ENCODE measurements at places on chromosomes 16 and 17. TPM values are rescaled to one million over a fixed set of nuclear protein-coding genes. Genes with fewer than 3 reads are reported as not detected.
A peak's percentile ranks its signal among the peaks of the same experiment; 100 is the strongest.

DNA sequence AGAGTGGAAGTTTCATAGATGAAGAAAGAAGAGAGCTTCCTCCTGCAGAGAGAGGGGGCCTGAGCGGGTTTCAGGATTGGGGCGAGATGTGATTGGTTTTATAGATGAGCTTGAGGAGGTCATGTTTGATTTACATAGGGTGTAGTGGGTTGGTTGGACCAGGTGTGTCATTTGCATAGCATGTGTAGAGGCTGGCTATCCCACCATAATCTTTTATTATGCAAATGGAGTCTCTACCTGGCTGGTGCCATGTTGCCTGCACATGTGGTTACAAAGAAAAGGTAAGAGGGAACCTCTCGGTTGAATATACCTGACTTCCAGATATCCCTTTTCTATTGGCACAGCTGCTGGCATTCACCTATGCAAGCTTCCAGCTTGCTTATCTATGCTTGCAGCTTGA is 228.1 kb downstream of the BCAS3 start:
- no peaks in the 10 kb centered on the region for H3K4me1 ChIP-seq
- no peak overlapping the region for H3K4me3 ChIP-seq
- DNase-seq, result no peak

KRTAP4-1 gene
- total RNA-seq, result not detected

GRCh38 chr17:70767102-70767701 is 597.9 kb downstream of the KCNJ2 start:
- no peaks in the 10 kb centered on the region for H3K36me3 ChIP-seq
- DNase-seq, result no peak
- no peaks in the 10 kb centered on the region for H3K4me1 ChIP-seq

- H3K27ac ChIP-seq, result no peak overlapping the region
- no peaks in the 10 kb centered on the region for H3K27me3 ChIP-seq
- peaks cover 43% of the 10 kb centered on the region for H3K36me3 ChIP-seq
- DNase-seq, result no peak
Observed at GRCh38 chr17:44749076-44749979, 9.5 kb upstream of the ADAM11 start.

KRTAP9-4 gene
- not detected for total RNA-seq

DNA sequence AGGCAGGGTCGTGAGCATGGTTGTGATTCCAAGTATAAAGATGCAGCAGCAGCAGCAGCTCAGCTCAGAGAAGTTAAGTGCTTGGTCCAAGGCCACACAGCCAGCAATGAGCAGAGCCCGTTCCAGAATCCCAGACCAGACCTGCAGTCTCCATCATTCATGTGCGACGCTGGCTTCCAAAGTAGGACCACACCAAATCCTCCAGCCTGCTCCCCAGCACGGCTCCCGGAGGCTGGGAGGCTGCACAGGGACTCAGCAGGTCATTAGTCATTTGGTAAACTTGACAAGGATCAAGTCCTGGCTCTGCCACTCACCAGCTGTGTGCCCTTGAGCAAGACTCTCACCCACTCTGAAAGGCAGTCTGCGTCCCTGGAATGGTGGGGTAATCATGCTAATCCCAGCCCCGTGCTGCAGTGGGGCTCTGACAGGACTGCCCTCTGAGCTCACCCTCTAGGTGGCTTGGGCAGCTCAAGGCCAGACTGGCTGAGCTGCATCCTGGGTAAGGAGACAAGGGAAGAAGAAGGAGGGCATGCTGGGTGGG is 95.1 kb upstream of the TMEM132E start:
- H3K36me3 ChIP-seq, result no peaks in the 10 kb centered on the region

GRCh38 chr17:15440347-15440746 is 27.1 kb downstream of the CDRT4 start:
- no peak overlapping the region for H3K4me3 ChIP-seq
- no peak for DNase-seq
- no peaks in the 10 kb centered on the region for H3K36me3 ChIP-seq
- no peak overlapping the region for H3K27ac ChIP-seq

DNA sequence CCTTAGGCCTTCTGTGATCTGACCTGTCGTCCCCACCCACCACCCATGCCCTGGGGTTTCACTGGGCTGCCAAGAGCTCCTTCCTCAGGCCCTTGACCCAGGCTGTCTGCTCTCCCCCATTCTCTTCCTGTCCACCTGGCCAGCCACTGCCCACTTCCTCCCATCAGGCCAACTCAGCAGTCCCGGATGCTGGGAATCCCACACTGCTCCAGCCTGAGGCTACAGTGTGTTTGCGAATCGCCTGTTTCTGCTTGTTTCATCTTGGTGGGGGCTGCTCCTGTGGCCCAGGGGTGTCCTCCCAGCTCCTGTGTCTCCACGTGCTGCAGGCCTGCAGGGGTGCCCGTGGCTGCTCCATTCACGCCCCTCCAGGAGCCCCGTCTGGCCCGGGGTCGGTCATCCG is 839 bp upstream of the METRN start:
- peaks cover 74% of the 10 kb centered on the region for H3K27me3 ChIP-seq
- H3K27ac ChIP-seq, result no peak overlapping the region
- H3K36me3 ChIP-seq, result no peaks in the 10 kb centered on the region

GLOD4 gene
- total RNA-seq, result 37.4 TPM

DNA sequence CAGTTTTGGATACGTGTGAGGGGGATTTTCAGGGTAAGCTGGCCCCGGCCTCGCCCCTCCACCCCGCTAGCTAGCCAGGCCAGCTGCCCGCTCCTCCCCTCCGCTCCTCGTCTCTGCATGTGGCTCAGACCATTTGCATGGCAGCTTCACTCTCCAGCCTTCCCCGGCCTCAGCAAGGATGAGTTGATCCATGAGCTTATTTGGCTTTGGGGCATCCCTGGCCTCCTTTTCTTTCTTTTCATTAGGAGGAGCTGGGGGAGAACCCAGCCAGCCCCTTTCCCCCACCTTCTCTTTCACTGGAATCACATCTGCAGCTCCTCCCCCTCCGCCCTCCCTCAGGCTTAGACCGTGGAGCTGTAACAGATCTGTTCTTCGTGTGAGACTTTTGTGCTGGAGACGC is 30.7 kb downstream of the ELAC2 start:
- no peak for DNase-seq
- peaks cover 38% of the 10 kb centered on the region for H3K4me1 ChIP-seq
- H3K36me3 ChIP-seq, result peaks cover 11% of the 10 kb centered on the region
- H3K27me3 ChIP-seq, result no peaks in the 10 kb centered on the region
- H3K4me3 ChIP-seq, result no peak overlapping the region
- no peak overlapping the region for H3K27ac ChIP-seq

DNA sequence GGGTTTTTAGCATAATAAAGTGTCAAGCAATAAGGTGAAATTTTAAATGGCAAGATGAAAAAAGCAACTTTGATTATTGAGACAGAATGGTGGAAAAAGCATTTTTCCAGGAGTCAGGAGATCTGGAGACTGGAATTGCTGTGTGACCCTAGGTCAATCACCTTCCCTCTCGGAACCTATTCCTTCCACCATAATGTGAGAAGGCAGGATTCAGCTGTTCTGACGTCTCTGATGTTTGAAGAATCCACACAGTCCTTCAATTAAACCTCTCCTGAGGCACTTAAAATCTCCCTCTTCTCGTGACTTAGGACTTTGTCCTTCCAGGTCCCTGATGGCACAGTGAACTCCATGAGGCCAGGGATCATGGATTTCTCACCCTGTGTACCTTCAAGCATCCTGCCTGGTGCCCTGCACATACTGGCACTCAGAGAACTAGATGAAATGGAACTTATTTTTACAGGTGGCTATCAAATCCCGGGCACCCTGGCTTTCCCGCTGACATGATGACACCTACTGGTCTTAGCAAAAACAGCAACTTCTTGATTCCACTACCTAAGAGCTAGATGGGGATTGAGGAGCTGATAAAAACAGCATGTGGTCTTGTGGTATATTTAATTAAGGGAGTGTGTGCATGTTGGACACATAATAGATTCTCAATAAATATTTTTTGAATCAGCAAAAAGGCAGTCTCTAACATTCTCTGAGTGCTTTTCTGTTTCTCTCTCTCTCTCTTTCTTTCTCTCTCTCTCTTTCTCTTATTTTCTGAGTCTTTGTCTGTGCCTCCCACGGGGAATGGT is 2.3 kb upstream of the CCDC182 start:
- H3K4me1 ChIP-seq, result no peaks in the 10 kb centered on the region
- H3K4me3 ChIP-seq, result no peak overlapping the region
- no peak for DNase-seq
- no peak overlapping the region for H3K27ac ChIP-seq

- DNase-seq, result no peak
- H3K4me3 ChIP-seq, result peak overlapping the region; percentile 54
- peaks cover 78% of the 10 kb centered on the region for H3K4me1 ChIP-seq
- H3K36me3 ChIP-seq, result no peaks in the 10 kb centered on the region
- H3K27me3 ChIP-seq, result no peaks in the 10 kb centered on the region
Observed at GRCh38 chr16:88770461-88771293, 14.3 kb downstream of the PIEZO1 start.

GRCh38 chr17:44218344-44219107 is 949 bp downstream of the UBTF start:
- DNase-seq, result peak; percentile 27
- peaks cover 42% of the 10 kb centered on the region for H3K36me3 ChIP-seq
- H3K4me3 ChIP-seq, result peak overlapping the region; percentile 99
- H3K4me1 ChIP-seq, result peaks cover 28% of the 10 kb centered on the region
- H3K27me3 ChIP-seq, result no peaks in the 10 kb centered on the region

TBC1D3E gene
- not detected for total RNA-seq

- peaks cover 43% of the 10 kb centered on the region for H3K4me1 ChIP-seq
- H3K27me3 ChIP-seq, result no peaks in the 10 kb centered on the region
- DNase-seq, result no peak
- no peak overlapping the region for H3K4me3 ChIP-seq
- H3K27ac ChIP-seq, result no peak overlapping the region
Observed at GRCh38 chr16:83903751-83904150, 4.8 kb downstream of the MLYCD start.

GRCh38 chr16:73753931-73754330 is 542.7 kb upstream of the PSMD7 start:
- H3K4me3 ChIP-seq, result no peak overlapping the region
- no peaks in the 10 kb centered on the region for H3K4me1 ChIP-seq
- H3K36me3 ChIP-seq, result no peaks in the 10 kb centered on the region
- no peak for DNase-seq

DNA sequence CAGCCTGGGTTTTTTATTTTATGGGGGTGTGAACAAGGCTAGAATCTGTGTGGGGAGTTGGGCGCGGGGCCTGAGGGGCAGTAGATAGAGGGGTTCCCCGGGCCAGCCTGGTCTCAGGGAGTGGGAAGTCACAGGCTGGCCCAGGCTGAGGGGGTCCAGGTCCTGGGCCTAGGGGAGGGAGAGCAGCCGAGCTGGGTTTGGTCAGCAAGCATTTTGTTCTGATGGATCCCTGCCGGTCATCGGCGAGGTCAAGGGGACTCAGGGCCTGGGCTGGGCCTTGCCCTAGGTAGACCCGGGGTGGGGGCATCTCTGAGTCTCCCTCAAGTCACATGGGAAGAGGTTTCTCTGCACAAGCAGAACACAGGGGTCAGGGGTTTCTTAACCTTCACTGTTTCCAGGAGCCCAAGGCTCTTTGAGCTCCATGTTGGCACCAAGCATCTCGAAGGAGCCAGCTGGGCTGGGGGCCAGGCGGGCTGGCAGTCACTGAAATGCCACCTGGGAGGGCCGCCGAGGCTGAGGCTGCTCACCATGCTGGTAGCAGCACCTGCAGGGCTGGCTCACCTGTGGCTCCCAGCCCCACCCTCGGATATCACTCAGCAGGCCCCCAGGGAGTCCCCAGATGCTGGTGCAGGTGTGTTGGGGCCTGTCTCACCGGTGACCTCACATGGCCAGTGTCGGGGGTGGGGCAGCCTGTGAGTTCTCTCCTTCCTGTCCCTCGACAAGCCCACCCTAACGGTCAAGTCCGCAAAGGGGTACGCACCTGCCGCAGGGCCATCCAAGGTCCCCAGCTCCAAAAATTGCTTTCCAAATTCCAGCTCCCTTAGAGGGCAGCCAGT is 41.0 kb downstream of the SLC7A5 start:
- peak overlapping the region; percentile 85 for H3K27ac ChIP-seq
- no peak overlapping the region for H3K4me3 ChIP-seq
- H3K27me3 ChIP-seq, result no peaks in the 10 kb centered on the region
- no peak for DNase-seq
- H3K36me3 ChIP-seq, result no peaks in the 10 kb centered on the region
- H3K4me1 ChIP-seq, result peaks cover 87% of the 10 kb centered on the region

EFCAB13 gene
- total RNA-seq, result 0.91 TPM

DNA sequence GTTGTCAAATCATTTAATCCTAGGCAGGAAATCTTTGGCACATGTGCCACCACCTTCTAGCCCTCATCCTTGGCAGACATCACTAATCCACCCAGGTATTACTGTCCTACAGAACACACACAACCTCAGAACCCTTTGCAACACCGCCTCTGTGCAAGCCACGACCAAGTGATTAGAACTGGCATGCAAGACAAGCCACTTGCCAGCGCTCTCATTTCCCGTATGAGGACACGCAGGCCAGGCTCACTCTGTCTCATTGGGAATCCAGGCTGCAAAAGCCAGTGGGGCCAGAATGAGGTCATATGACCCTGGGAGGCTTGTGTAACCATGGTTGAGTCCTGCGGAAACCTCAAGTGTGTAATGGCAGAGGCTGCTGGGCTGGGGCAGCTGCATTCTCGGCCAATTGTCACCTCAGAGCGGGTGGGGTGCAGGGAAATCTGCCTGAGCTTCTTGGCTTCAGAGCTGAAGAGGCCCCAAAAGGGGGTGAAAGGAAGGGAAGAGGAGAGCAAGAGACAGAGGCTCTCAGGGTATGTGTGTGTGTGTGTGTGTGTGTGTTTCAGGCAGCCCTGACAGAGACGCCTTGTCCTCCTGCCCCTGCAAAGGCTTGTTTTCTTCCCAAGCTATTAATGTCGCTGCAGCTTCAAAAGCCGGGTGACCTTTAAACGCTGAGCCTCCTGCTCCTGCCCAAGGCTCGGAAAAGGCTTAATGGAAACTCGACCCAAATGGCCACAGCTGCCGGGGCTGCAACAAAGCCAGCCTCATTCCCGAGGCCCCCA is 43.2 kb upstream of the MRPS23 start:
- peak overlapping the region; percentile 85 for H3K27ac ChIP-seq
- H3K27me3 ChIP-seq, result no peaks in the 10 kb centered on the region
- DNase-seq, result peak; percentile 30
- peak overlapping the region; percentile 20 for H3K4me3 ChIP-seq
- H3K36me3 ChIP-seq, result no peaks in the 10 kb centered on the region

DNA sequence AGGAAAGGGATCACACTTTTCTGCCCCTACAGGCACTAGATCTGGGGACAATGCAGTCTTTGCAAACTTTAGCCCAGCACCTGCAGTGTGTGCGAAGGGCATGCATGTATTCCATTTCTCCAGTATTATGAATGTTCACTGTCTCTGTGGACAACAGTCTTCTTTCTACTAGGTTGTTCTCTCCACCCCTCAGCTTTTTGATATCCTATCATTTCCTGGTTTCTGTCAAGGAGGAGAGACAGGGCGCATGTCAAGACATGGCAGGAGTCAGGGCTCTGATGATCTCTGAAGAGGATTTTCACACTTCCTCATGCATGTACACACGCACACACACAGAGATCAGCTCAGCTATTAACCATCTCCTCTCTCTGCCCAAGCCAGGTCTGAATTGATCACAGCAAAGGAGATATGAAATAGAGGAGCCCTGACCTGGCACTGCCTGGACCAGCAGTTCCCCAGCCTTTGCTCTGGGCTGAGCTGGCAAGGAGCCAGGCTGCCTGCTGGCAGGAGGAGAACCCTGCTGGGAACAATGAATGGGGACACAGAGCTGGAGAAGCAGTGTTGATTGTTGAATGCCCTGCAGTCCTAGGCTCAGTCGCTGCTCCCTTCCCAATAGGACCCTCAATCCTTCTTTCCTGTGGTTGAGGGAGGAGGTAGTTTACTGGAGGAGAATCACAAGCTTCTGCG is 2.6 kb downstream of the GPR179 start:
- no peak overlapping the region for H3K4me3 ChIP-seq
- H3K4me1 ChIP-seq, result no peaks in the 10 kb centered on the region
- H3K36me3 ChIP-seq, result no peaks in the 10 kb centered on the region
- DNase-seq, result no peak
- H3K27ac ChIP-seq, result no peak overlapping the region

HBM gene
- total RNA-seq, result not detected

- H3K4me3 ChIP-seq, result no peak overlapping the region
- no peaks in the 10 kb centered on the region for H3K4me1 ChIP-seq
Observed at GRCh38 chr17:79252886-79253285, 178.3 kb downstream of the ENGASE start.
